Liver (tissue), 10 donors: ENCODE measurements at places on chromosomes 7 and 10. TPM values are rescaled to one million over a fixed set of nuclear protein-coding genes. Genes with fewer than 3 reads are reported as not detected.

GRCh38 chr10:70584366-70584765 lies 18.2 kb downstream of the PRF1 start:
- no peaks in the 10 kb centered on the region for H3K4me1 ChIP-seq
- no peak overlapping the region for H3K27ac ChIP-seq
- H3K4me3 ChIP-seq = no peak overlapping the region
- H3K36me3 ChIP-seq = no peaks in the 10 kb centered on the region
- H3K27me3 ChIP-seq = no peaks in the 10 kb centered on the region

GRCh38 chr10:99619851-99620710 lies at the start of gene SLC25A28:
Gene SLC25A28, minus strand, starts transcription at chr10:99620439. Its CDS starts 104 bp downstream, at chr10:99620335.
- H3K27ac ChIP-seq = peak within 1 kb of the TSS; percentile 95
- no peaks in the 10 kb centered on the region for H3K27me3 ChIP-seq
- DNase-seq = peak; percentile 95
- H3K4me3 ChIP-seq = peak within 1 kb of the TSS; percentile 89
- peaks cover 31% of the 10 kb centered on the region for H3K4me1 ChIP-seq

GRCh38 chr7:38806912-38807311 lies 102.1 kb downstream of the VPS41 start:
- no peak overlapping the region for H3K27ac ChIP-seq
- H3K27me3 ChIP-seq = no peaks in the 10 kb centered on the region
- peaks cover 1% of the 10 kb centered on the region for H3K4me1 ChIP-seq
- H3K36me3 ChIP-seq = no peaks in the 10 kb centered on the region
- no peak overlapping the region for H3K4me3 ChIP-seq
- no peak for DNase-seq

DNA sequence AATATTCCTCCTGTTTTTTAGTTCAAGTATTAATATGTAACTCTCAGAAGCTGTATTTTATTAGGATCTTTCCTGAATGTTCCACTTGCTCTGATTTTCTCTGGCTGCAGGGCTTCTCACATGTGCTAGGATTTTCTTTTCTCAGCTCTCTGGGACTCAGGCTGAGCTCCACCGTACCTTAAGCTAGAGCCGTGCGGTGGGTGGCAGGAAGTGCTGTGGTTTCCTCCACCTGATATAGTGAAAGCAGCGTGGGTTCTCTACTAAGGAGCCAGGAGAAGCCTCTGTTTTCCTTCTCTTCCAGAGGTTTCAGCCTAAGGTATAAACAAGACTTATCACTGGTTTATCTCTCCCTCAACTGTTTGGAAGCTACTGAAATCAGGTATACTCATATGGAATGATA lies 433.6 kb downstream of the NRG3 start:
- no peak overlapping the region for H3K4me3 ChIP-seq
- DNase-seq = no peak
- H3K27me3 ChIP-seq = no peaks in the 10 kb centered on the region
- H3K27ac ChIP-seq = no peak overlapping the region

- H3K4me1 ChIP-seq = peaks cover 12% of the 10 kb centered on the region
- H3K27me3 ChIP-seq = no peaks in the 10 kb centered on the region
- H3K36me3 ChIP-seq = no peaks in the 10 kb centered on the region
- DNase-seq = no peak
Measured at GRCh38 chr10:110074758-110075671, 67.2 kb downstream of the ADD3 start.

DNA sequence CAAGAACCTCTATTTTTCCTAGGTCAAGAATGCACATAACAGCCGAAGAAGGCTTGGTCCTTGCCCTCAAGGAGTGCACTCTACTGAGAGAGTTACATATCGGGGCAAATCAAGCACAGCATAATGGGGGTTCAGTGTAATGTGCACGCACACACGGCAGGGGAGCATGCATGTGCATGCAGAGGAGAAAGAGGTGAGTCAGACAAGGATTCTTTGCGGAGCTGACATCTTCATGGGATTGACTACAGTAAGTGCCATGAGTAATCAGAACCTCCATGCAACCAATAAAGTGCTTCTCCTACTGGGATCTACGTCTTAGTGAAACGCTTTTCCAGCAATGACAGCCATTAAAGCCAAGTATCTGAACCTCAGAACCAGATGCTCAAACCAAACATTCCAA lies 123.6 kb downstream of the RNF216 start:
- peaks cover 8% of the 10 kb centered on the region for H3K36me3 ChIP-seq
- H3K4me3 ChIP-seq = no peak overlapping the region
- H3K4me1 ChIP-seq = no peaks in the 10 kb centered on the region
- no peak overlapping the region for H3K27ac ChIP-seq
- no peak for DNase-seq
- no peaks in the 10 kb centered on the region for H3K27me3 ChIP-seq

DNA sequence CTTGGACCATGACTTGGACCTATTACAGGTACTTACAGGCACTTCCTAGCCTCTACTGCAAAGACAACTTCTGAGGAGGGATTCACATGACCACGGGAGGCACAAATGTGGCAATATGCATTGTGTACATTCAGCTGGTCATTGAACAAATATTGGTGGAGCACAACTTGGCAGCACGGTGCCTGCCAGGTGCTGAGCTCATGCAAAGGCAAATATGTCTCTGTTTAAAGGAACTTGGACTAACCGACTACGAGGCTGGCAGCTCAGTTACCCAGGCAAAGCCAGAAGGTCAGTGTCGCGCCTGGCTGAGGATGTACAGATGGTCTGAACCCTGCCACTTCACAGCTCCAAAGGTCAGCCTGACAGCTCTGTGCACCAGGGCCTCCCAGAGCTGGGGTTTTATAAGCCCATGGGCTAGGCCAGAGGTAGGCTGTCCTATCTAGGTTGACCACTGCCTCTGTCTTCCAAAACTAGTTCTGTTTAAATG lies 6.1 kb downstream of the DENND11 start:
- H3K4me3 ChIP-seq = no peak overlapping the region
- peaks cover 28% of the 10 kb centered on the region for H3K4me1 ChIP-seq
- DNase-seq = peak; percentile 39
- H3K27ac ChIP-seq = peak overlapping the region; percentile 60

- no peak for DNase-seq
- no peak overlapping the region for H3K4me3 ChIP-seq
- no peaks in the 10 kb centered on the region for H3K4me1 ChIP-seq
- no peaks in the 10 kb centered on the region for H3K36me3 ChIP-seq
- H3K27me3 ChIP-seq = no peaks in the 10 kb centered on the region
- no peak overlapping the region for H3K27ac ChIP-seq
Measured at GRCh38 chr7:41870461-41871138, 167.7 kb upstream of the INHBA start.

- no peaks in the 10 kb centered on the region for H3K36me3 ChIP-seq
- H3K4me3 ChIP-seq = no peak overlapping the region
- DNase-seq = peak; percentile 63
- no peaks in the 10 kb centered on the region for H3K4me1 ChIP-seq
- peaks cover 21% of the 10 kb centered on the region for H3K27me3 ChIP-seq
Measured at GRCh38 chr10:98041352-98042043, 11.1 kb upstream of the CRTAC1 start.

- H3K36me3 ChIP-seq = no peaks in the 10 kb centered on the region
- no peak overlapping the region for H3K4me3 ChIP-seq
- peaks cover 13% of the 10 kb centered on the region for H3K4me1 ChIP-seq
- no peaks in the 10 kb centered on the region for H3K27me3 ChIP-seq
- peak overlapping the region; percentile 71 for H3K27ac ChIP-seq
- no peak for DNase-seq
Measured at GRCh38 chr10:24428410-24428782, 219.5 kb downstream of the KIAA1217 start.

GRCh38 chr10:36882781-36883180 lies 242.6 kb upstream of the ANKRD30A start:
- H3K4me1 ChIP-seq = no peaks in the 10 kb centered on the region
- H3K27ac ChIP-seq = no peak overlapping the region
- DNase-seq = no peak
- H3K36me3 ChIP-seq = no peaks in the 10 kb centered on the region

GRCh38 chr10:75449382-75450074 lies 18.1 kb downstream of the LRMDA start:
- no peaks in the 10 kb centered on the region for H3K27me3 ChIP-seq
- no peaks in the 10 kb centered on the region for H3K4me1 ChIP-seq
- no peaks in the 10 kb centered on the region for H3K36me3 ChIP-seq
- H3K27ac ChIP-seq = no peak overlapping the region
- no peak for DNase-seq

DNA sequence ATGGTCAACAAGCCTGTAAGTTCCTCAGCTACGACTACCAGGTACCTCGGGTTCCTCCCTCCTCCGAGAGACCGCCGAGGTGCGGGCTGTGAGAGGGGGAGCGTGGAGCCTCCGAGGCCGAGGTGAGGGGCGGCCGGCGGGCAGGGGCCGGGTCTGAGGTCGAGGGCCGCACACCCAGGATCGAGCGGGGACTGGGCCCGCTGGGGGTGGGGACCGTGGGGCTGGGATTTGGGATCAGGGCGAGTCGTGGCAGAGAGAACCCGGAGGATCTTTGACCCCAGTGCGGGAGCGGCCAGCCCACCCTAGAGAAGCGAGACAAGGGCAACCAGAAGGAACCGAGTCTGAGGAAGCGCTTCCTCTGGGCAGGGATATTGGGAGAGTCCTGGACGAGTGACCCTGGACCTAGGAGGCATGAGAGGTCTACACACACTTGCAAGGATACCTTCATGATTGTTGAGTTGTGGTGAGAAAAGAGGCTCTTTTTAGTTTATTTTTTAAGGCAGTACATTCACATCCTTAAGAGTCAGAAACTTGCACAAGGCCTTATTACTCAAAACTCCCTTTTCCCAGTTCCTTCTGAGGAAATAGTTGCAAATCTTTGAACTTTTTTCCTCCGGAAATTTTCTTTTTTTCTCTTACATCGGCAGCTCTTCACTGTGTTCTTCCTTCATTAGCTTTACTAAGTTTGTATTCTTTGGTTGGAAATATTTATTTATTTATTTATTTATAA lies 395 bp downstream of the ZNF487 start:
- H3K4me1 ChIP-seq = peaks cover 6% of the 10 kb centered on the region
- no peaks in the 10 kb centered on the region for H3K27me3 ChIP-seq
- H3K27ac ChIP-seq = peak overlapping the region; percentile 93
- H3K4me3 ChIP-seq = peak overlapping the region; percentile 100
- DNase-seq = no peak
- no peaks in the 10 kb centered on the region for H3K36me3 ChIP-seq

DNA sequence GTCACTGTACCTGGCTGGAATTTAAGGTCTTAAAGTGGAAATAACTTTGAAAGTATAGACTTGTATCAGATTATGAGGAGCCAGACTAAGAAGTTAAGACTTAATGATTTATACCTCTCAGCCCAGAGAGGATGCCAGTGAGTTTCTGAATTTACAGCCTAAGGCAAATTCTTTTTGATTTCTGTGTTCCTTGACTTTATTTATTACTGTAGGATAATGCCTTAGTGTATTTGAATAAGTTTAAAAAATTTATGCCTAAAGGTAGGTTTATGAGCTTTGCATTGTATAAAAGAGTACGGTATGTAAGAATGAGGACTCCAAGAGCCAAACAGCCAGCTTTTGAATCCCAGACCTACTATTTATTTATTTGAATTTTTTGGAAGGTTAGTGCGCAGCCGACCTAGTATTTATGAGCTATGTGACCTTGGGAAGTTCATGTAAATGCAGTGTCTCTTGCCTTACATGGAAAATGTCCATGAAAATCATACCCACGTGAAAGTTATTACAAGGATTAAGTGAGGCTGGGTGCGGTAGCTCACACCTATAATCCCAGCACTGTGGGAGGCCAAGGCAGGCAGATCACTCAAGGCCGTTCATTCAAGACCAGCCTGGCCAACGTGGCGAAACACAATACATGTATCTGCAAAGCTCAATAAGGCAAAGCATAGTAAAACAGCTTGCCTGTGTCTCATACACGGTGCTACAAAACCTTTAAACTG lies 174.6 kb downstream of the AUTS2 start:
- H3K36me3 ChIP-seq = no peaks in the 10 kb centered on the region
- no peaks in the 10 kb centered on the region for H3K4me1 ChIP-seq
- no peak for DNase-seq
- H3K4me3 ChIP-seq = no peak overlapping the region
- H3K27ac ChIP-seq = no peak overlapping the region

- H3K36me3 ChIP-seq = no peaks in the 10 kb centered on the region
- no peak for DNase-seq
- H3K27me3 ChIP-seq = no peaks in the 10 kb centered on the region
- no peak overlapping the region for H3K4me3 ChIP-seq
- H3K27ac ChIP-seq = peak overlapping the region; percentile 38
Measured at GRCh38 chr10:21515361-21516241, 9.9 kb downstream of the SKIDA1 start.

GRCh38 chr10:24963521-24964041 lies 11.2 kb upstream of the PRTFDC1 start:
- peak overlapping the region; percentile 44 for H3K27ac ChIP-seq
- H3K4me1 ChIP-seq = peaks cover 14% of the 10 kb centered on the region
- H3K27me3 ChIP-seq = no peaks in the 10 kb centered on the region
- no peak for DNase-seq
- no peaks in the 10 kb centered on the region for H3K36me3 ChIP-seq
- H3K4me3 ChIP-seq = no peak overlapping the region

GRCh38 chr10:89419548-89419947 lies 5.2 kb downstream of the IFIT5 start:
- no peak overlapping the region for H3K27ac ChIP-seq
- H3K27me3 ChIP-seq = no peaks in the 10 kb centered on the region
- peaks cover 7% of the 10 kb centered on the region for H3K36me3 ChIP-seq

DNA sequence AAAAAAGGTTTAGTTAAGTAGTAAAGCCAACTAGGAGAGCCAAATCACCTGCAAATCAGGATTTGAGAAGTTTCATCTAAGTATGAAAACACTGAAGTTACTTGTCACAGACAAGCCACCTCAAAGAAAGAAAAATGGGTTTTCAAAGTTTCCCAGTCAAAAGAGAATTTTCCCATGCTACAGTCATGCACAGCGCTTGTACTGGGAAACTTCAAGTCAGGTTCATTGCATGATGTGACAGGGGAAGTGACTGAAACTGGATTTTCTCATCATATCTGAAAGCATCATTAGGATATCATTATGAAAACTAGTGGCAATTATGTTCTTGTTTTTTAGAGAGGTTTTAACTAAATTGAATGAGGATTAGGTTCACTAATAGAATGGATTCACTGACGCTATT lies 167.0 kb downstream of the SGMS1 start:
- no peaks in the 10 kb centered on the region for H3K4me1 ChIP-seq
- H3K27me3 ChIP-seq = no peaks in the 10 kb centered on the region

- no peaks in the 10 kb centered on the region for H3K27me3 ChIP-seq
- DNase-seq = no peak
- H3K36me3 ChIP-seq = no peaks in the 10 kb centered on the region
- H3K4me3 ChIP-seq = no peak overlapping the region
Measured at GRCh38 chr7:46007194-46007593, 86.1 kb upstream of the IGFBP3 start.

The ZNF438 gene
- 1.9 TPM for polyA plus RNA-seq

The PRSS37 gene
- not detected for polyA plus RNA-seq

The FBXO24 gene
- 0.25 TPM for polyA plus RNA-seq

The CCL24 gene
- polyA plus RNA-seq = not detected

The SPDYE2 gene
- 2.6 TPM for polyA plus RNA-seq

The NKX2-3 gene
- polyA plus RNA-seq = not detected

The IL2RA gene
- 0.46 TPM for polyA plus RNA-seq

The CALY gene
- polyA plus RNA-seq = 0.07 TPM

The HYAL4 gene
- not detected for polyA plus RNA-seq
